ENCODE measurements at places on chromosomes 3 and 15. TPM values are rescaled to one million over a fixed set of nuclear protein-coding genes. Genes with fewer than 3 reads are reported as not detected.

ZBED2 gene
- total RNA-seq: not detected

KLF15 gene
- 1.1 TPM for total RNA-seq

TMEM207 gene
- not detected for total RNA-seq

GRCh38 chr3:191169566-191169965 lies 29.5 kb upstream of the OSTN start:
- DNase-seq: no peak

Data from mesothelial cell of epicardium (in vitro differentiated cells).